WTC11 (cell line): ENCODE measurements at places on chromosomes 6 and 20.

- DNase-seq: no peak
Observed at GRCh38 chr6:134295953-134296553, 21.9 kb downstream of the SGK1 start.

- DNase-seq: peak; percentile 76
Observed at GRCh38 chr6:108838101-108838717, 10.0 kb upstream of the ARMC2 start.

GRCh38 chr6:15299430-15300131, 53.7 kb downstream of the JARID2 start:
- no peak for DNase-seq

- DNase-seq: no peak
Observed at GRCh38 chr6:101404775-101405174, 11.3 kb downstream of the GRIK2 start.

DNA sequence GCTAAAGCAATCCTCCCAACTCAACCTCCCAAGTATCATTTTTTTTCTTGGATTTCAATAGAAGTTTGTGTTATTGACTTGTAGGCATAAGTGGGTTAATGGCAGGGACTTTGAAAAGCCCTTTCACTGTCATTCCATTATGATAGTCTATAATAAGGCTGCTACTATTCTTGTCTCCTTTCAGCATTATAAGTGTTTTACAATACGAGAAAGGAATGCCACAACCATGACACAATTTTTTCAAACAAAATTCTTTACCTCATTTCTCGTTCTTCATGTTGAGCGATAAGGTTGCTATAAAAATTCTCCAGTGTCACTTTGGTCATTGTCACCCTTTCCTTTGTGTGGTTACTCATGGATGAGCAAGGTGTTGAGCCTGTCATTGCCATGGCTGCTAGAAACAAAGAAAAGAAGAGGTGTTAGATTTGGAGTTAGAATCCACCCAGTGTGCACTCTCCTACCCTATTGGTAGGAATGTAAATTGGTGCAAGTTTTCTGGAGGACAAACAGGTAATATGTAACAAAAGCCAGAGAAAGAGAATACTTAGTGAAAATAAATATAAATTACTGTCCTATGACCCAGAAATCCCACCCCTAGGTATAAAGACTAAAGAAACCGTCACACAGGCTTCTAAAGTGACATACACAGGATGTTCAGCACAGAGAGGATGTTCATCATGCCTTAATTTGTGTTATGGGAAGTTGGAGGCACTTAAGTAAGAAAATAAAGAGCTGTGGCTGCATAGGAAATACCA, 7.3 kb downstream of the STK38 start:
- no peak for DNase-seq

DNA sequence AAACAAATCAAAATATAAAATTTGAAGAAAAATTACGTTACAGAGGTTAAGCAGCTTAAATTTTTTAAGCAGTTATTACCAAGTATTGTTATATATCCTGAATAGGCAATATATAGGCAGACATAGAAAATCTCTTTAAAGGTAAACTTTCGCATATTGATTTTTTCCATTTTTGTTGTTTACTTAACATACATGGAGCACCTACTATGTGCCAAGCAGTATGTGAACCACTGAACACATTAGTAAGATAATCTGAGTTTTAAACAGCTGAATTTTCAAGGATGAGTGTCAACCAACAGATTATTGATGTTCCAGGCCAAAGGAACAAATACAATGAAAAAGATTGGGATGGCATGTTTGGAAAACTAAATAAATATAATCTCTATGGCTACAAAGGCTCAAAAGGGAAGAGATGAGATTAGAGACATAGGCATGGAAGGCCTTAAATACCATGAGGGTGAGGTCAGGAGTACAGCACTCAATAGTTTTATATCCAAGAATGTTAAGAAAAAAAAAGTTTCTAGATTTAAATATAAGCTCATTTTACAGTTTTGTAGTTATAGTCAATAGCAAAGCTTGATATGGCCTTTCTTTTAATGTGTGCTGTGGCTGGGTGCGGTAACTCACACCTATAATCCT, 277.5 kb downstream of the PTPRK start:
- DNase-seq: no peak

GRCh38 chr6:41570259-41570615, 24.1 kb downstream of the FOXP4 start:
- peak; percentile 74 for DNase-seq

GRCh38 chr6:3731700-3732099, 19.8 kb downstream of the PXDC1 start:
- DNase-seq: no peak

GRCh38 chr6:168045706-168046620, 33.0 kb downstream of the FRMD1 start:
- no peak for DNase-seq

GRCh38 chr6:42100029-42100901, 42.2 kb downstream of the C6orf132 start:
- DNase-seq: no peak

DNA sequence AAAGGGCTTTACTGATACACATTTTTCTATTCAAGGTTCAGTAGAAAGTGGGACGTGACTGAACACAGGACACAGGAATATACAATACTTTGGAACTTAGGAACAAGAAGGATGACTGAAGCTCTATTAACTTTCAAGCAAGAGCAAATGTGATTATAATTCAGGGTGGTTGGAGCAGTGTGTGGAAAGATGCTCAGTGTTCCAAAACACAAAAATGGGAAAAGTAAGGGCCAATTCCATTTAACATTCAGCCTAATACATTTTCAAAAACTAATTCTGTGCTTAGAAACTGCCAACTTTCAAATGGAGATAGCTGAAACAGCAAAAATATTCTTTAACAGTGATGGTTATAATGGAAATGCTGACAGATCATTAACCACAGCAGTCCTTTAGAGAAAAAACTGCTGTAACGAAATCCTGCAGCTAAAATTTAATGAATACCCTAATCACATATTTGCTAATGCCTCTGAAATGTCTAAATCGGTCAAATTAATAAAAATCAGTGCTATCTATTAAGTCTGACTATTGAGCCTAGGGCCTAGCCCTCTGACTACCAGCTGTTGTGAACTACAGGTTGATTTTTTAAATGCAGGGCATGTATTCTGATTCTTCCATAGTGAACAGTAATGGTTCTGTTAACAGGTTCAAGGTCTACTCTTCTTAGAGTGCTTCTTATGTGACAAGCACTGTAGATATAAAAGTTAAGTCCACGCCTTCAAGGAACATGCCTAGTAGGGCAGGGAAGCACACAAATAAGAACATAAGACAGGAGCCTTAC, 45.9 kb downstream of the RARS2 start:
- no peak for DNase-seq

DNA sequence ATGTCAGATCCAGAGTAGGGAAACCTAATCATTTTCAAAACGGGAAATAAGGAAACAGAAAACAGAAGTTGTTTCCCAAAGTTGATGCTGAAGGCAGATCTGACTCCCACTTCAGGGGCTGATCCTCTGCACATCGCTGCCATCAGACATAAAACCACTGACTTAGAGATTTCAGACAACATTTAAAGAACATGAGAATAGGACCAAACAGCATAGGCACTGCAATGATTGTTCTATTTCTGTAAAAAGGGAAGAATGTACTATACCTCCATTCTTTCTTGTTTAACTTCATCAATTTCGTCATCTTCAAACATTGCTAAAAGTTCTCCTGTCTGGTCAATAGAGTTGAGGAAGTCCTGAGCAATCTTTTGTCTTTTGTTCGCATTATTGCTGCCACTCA, 324.7 kb upstream of the RUNX2 start:
- DNase-seq: no peak

DNA sequence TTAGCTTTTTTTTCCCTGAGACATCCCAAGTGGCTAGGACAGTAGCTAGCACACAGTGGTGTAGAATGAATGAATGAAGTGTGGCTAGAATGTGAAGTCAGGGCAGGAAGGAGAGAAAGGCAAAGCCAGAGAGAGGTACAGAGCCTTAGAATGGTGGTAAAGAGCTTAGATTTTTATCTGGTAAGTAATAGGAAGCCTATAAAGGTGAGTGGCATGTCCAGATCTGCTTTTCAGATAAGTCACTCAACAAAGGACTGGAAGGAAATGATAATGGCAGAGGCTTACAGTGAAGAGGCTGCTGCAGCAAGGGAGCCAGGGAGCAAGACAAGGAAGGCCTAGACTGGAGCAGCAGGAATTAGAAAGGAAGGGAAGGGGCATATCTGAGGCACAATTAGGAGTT, 96.0 kb upstream of the PRDM1 start:
- no peak for DNase-seq

DNA sequence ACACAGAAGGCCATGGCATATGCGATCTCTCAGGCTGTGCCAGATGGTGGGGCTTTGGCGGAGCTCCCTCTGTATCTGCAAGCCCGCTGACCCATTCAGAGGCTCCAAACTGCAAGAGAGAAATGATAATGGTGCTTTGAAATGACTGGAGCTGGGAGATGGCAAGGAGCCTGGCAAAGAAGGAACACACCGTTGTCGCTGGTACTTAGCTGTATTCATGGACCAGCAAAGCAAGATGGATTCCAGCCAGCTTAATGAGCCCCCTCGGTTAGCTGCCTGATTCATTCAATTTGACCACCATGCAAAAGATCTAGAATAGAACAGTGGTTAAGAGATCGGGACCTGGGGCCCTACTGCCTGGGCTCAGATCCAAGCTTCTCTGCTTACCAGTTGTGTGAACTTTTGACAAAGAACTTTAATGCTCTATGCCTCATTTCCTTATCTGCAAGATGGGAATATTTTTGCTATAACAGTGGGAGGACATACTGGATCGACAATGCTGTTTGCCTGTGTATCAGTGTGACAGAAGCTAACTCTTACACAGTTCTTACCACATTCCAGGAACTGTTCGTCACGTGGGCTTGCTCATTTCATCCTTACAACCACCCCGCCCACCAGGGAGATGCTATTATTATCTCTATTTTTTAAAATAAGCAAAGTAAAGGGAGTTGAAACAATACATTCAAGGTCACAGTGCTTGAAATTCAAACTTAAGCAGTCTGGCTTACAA, 317.8 kb upstream of the SULF2 start:
- DNase-seq: no peak

DNA sequence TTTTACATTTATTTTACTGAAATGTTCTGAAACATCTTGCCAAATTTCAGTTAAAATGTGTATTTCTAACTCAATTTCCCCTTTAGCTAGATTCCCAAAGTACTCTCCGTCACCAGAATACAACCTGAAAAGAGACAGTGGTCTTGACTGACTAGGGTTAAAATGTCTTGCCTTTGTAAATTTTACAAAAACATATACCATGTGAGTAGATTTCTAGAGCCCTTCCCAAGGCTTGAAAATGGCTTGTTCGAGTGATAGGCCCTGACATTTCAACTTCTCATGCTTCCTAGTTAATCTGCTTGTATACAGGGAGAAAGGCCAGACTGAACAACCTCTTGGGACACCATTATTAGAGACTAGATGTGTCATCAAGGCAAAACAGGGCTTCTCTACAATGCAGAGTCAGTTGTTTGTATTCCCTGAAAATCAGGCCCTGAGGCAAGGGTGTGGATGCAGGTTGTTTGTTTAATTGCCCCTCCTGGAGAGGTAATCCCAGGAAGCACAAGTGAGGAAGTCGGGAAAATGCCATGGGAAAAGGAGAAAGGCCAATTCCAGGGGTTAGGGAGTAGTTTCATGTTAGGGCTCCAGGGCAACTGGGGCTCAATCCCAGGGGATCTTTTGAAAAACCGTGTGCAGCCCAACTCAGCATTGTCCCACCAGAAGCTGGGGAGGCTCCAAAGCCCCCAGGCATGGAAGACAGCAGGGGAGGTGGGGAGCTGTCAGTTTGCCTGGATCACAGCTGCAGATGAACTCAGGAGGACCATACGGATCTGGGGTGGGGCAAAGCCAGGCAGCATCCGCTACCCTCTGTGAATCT, 11.6 kb upstream of the TFB1M start:
- DNase-seq: no peak

DNA sequence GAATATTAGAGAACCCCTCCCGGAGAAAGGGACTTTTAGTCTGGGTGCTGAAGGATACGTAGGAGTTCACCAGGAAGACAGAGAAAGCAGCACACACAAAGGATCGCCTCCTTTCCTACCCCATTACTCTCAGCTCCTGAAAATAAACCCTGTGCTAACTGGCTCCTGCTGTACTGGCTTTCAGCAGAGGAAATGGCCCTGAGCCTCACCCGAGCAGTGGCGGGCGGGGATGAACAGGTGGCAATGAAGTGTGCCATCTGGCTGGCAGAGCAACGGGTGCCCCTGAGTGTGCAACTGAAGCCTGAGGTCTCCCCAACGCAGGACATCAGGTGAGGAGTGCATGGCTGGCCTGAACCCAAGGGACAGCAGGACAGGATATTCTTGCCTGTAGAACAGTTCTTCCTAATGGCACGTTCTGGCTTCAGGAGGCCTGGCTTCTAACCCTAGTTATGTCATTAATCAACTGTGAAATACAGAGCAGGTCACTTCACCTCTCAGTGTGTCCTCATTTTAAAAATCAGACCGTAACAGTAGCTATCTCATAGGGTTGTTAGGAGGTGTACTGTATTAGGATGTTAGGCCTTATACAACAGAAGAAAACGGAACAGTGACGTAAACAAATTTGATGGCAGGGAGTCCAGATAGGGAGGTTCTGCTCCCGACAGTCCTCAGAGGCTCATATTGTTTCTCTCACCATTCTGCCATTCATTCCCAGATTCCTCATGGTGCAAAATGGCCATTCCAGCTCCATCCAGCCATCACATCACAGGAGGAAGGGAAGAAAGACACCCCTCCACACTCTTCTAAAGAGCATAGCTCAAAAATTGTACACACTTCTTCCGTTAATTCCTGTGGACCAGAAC, 1.8 kb downstream of the RBCK1 start:
- no peak for DNase-seq

- DNase-seq: no peak
Observed at GRCh38 chr20:13121840-13122515, 99.1 kb upstream of the ISM1 start.

DNA sequence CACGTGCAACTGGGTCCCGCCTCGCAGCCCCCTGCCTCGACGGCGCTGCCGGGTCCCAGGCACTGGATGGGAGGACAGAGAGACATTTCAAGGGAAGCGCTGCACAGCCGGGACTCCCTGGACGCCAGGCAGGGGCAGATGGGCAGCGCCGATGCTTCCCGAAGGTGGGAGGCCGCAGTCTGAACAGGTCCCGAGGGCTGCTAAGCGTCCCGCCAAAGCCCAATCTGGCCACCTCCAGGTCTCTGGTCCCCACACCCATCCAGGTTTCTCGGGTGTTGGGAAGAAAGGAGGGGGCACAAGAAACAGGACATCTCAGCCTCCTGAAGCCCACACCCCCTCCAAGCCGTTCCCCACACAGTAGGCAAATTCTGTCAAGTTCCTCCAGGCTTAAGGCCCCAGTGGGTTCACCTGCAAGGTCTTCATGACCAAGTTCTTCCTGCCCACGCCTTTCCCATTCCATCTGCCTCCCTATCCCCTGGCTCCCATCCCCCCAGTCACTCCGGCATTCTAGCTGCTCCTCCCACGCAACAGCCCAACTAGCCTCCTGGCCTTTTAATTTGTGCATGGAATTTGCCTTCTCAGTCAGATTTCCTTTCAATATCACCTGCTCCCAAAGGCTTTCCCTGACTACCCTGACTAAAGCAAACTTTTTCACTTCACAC, 5.4 kb upstream of the CPXM1 start:
- no peak for DNase-seq

DNA sequence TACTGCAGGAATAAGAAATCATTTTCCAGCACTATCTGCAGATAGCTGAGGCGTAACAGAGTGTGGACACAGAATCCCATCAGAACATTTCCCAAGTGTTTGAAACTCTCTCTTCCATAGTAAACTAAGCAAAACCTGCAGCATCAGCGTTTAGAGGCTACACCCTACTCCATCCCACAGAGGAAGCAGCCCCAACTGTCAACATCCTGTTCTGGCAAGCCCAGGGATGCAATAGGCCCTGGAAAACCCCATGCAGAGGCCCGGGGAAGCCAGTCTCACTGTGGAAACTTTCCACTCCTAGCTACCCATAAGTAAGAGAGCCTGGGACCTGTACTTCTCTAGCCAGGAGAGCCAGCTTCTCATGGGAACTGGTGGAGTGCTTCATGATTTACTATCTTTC, 129.4 kb downstream of the LY86 start:
- no peak for DNase-seq
